ENCODE measurements at places on chromosomes 13 and 19. TPM values are rescaled to one million over a fixed set of nuclear protein-coding genes. Genes with fewer than 3 reads are reported as not detected.

The ZNF541 gene
- total RNA-seq, result 0.05 TPM

The S1PR5 gene
- total RNA-seq, result not detected

The CEBPA gene
- 2.1 TPM for total RNA-seq

The SSC5D gene
- 0.24 TPM for total RNA-seq

The CD79A gene
- 2.9 TPM for total RNA-seq

The RFPL4A gene
- not detected for total RNA-seq

The SBK3 gene
- total RNA-seq, result not detected

The NLRP4 gene
- not detected for total RNA-seq

The IRS2 gene
- total RNA-seq, result 3.9 TPM

GRCh38 chr19:34179066-34179465, 6.8 kb downstream of the LSM14A start:
- no peak for DNase-seq

DNA sequence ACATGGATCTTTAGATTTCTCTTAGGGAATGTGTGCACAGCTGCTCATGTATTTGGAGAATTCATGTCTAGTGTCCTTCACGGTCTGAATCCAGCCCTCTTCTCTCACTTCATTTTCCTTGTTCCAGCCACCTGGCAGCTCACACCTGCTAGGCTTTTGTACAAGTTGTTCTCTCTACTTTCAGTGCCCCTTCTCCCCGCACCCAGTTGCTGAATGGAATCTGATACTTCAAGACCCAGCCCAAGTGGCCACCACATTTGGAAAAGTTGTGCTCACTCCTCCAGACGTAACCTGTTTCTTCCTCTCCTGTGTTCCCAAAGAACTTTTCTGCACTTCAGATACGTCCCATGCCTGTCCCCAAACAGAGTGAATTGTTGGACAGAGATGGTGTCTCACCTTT, 235.6 kb downstream of the SHISA2 start:
- no peak for DNase-seq

- no peak for DNase-seq
Observed at GRCh38 chr19:2500156-2500555, 24.2 kb downstream of the GADD45B start.

- DNase-seq, result no peak
Observed at GRCh38 chr13:46685006-46685730, 111.8 kb downstream of the ESD start.

DNA sequence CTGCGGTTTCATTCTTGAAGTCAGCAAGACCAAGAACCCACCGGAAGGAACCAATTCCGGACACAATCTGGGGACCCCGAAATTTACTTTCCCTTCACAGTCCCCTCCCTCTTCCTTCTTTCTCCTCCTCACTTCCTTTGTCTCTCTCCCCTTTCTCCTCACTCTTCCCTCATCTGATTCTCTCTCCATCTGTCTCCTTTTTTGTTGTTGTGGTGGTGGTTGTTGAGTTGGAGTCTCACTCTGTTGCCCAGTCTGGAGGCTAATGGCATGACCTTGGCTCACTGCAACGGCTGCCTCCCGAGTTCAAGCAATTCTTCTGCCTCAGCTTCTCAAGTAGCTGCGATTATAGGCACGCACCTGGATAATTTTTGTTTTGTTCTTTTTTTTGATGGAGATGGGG, 32.7 kb upstream of the OR1M1 start:
- no peak for DNase-seq

DNA sequence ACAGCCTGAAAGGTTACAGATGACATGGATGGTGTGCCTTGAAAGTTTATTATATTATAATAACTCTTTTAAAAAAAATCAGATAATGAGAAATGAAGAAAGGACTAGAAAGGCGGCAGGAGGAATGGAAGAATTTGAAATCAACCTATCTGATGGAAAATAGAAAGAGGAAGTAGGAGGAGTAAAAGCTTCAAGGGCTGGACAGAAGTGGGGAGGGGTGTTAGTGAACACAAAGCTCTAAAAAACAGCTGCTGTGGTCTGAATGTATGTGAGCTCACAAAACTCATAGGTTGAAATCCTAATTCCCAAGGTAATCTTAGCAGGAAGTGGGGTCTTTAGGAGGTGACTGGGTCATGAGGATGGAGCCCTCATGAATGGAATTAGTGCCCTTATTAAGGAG, 19.5 kb downstream of the CCDC70 start:
- no peak for DNase-seq

- no peak for DNase-seq
Observed at GRCh38 chr13:34522808-34523207, 419.3 kb upstream of the NBEA start.

DNA sequence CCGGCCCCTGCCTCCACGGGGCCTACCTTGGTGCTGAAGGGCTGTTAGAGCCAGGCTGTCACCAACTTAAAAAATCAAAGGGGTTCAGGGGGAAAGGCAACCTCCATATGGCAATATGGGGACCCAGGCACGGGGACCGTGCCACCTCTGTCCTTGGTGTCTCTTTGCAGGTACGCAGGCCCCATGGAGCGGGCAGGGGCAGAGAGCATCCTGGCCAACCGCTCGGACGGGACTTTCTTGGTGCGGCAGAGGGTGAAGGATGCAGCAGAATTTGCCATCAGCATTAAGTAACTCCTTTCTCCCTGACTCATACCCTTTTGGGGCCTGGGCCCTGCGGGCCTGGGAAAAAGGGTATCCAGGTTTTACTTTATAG, 39.6 kb upstream of the ADGRE1 start:
- no peak for DNase-seq

DNA sequence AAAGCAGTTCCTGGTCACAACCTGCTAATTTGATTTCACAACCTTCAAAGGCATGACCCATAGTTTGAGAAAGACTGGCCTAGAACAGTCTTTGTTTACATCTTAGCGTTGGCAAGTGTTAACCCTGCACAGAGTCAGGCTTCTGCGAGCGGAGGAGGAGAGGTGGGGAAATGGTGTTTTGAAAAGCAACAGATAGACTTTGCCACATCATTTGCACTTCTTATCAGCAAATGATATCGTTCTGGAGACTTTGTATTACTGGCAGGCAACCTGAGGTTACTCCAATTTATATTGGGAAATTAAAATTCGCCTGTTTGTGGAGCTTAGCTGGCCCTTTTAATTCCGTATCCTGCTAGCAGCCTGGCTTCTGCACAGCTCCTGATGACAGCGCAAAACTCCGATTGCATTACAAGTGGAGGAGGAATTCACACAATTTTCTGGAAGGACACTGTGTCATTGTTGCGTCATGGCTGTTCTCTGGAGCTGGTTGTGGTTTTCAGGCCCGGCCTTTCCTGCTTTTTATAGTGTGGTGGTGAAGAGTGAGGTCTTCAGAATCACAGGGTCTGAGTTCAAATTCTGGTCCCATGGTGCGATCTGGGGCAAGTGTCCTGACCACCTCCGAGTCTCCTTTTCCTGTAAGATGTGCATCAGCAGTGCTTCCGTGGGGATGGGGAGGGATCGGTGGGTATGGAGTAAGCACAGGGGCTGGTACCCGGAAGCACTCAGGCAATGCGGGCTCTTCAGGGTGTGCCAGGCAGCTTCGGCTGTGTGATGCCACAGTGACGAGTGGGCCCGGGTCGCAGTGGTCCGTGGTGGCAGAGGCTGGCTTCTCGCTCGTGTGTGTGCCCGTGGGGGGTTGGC, 49.1 kb upstream of the EHD2 start:
- no peak for DNase-seq

DNA sequence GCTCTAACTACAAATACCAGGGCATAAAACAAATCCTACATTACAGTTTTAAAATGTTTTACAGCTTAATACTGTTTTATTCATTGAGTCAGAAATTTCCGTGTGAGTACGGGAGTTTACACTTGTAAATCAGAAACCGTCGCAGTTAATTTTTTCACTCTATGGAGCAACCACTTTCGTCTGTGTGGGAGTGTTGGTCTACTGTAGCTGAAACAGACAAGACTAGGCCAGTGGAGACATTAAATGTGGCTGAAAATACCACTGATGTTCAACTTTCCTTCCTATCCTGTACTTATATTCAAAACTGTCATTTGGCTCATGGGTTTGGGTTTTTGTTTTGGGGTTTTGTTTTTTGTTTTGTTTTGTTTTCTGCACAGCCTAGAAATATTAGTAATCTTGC, 268.7 kb downstream of the DCT start:
- no peak for DNase-seq

DNA sequence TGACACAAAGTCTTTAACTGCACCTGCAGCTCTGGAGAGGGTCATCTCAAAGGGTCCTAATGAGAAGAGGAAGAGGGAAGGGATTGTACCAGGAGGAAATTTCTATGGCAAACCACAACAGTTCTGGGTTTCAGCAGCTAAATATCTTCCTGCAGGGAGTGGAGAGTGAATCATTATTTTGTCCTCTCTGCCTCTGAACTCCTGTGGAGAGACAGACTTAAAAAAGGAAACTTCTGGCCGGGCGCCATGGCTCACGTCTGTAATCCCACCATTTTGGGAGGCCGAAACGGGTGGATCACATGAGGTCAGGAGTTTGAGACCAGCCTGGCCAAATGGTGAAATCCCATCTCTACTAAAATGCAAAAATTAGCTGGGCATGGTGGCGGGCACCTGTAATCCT, 16.9 kb upstream of the C1QTNF9 start:
- DNase-seq, result no peak

GRCh38 chr13:24763596-24764275, at the start of gene RNF17:
Gene RNF17, plus strand, starts transcription at chr13:24764169. Its CDS starts 35 bp downstream, at chr13:24764204.
- no peak for DNase-seq

DNA sequence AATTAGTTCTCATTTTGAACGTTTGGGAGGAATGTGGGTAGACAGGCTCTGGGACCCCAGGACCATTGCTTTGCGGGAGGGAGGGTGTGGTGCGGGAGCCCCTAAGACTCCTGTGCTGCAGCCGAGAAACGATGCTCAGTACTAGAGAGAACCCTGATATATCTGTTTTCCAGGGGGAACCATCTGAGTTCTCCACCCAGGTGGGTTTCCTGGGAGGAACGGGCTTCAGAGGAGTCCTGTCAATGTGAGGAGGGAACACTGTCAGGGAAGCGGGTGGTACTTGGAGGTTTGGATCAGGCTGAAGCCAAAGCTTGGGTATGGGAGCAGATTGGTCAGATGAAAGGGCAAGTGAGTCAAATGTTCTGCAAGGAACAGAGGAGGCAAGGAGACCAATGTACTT, 358.0 kb downstream of the FGF9 start:
- DNase-seq, result no peak

- no peak for DNase-seq
Observed at GRCh38 chr13:80599765-80600164, 258.8 kb upstream of the SPRY2 start.

DNA sequence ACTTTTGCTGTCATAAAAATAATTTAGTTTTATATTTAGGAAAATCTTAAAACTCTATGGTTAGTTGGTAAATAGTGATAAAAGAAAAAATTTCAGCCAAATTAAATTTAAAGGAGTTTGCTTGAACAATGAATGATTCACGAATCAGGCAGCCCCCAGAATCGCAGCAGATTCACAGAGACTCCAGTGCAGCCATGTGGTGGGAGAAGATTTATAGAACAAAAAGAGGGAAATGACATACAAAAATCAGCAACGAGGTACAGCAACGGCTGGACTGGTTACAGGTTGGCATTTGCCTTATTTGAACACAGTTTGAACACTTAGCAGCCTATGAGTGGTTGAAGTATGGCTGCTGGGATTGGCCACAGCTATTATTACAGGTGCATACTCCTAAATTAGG, 96.4 kb upstream of the MYCBP2 start:
- no peak for DNase-seq

GRCh38 chr13:57264965-57265364, 98.0 kb downstream of the PRR20E start:
- no peak for DNase-seq

DNA sequence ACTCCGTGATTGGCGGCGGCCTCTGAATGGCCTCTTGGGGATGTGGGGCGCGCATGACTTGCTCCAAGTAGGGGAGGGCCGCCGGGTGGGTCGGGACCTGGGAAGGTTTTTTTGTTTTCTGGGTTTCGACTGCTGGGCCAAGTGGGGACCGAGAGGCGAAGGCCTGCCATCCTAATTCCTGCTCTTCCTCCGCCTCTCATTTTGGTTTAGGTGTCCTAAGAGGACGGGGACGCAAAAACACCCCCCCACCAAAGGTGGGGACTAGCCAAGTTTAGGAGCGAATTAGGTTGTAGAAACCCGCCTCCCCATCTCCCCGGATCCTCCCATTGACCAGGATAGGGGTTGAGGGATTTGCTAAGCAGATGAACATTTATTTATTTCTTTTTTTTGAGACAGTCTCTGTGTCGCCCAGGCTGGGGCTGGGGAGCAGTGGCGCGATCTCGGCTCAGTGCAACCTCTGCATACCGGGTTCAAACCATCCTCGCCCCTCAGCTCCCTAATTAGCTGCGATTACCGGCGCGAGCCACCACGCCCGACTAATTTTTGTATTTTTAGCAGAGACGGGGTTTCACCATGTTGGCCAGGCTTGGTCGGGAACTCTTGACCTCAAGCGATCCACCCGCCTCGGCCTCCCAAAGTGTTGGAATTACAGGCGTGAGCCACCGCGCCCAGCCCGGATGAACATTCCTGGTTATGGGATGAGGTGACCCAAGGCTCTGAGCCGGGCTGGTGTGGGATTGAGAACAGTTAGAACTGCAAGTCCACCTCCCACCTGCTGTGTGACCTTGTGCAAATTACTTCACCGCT, 838 bp downstream of the PPP2R1A start:
- no peak for DNase-seq

DNA sequence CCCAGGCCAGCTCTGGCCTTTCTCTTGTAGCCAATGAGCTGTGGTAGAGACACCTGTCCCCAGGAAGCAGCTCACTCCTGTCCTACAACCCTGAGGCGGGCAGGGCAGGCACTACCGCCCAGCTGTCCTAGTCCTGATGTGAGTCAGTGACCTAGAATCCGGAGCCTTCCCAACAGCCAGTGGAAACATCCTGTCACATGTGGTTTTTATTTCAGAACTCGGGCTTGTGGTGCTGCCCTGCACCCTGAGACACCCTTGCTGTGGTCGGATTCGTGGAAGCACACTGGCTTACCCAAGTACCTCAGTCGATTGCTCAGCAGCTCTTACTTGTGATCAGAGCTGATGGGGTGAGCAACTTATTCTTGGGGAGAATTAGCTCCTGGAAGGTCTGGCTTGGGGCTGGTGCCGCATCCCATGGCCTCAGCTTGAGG, 83.6 kb upstream of the ARHGEF7 start:
- no peak for DNase-seq

DNA sequence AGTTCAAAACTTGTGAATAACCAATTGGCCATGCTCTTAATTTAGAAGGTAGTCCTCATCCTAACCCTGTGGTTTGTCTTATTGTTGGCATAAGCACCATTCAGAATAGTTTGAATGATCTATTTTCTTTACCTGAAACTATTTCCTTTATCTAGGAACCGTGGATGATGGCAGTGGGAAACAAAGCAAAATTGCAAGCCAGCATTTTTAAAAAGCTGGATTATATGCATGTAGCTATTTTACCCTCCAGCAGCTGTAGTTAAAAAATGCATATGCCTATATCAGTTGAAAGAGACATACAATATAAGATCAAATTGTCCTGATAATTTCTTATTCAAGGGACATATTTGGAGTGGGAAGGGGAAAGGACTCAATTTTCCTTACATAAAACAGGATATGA, 19.3 kb downstream of the ZNF613 start:
- no peak for DNase-seq

All from activated T-helper 1 cell treated with anti-CD3 and anti-CD28 coated beads, Interleukin-12 subunit alpha, Interleukin-12 subunit beta, Interleukin-2, Interleukin-4 antibody, amounts not matched to agents 30 ng/mL and 10 ng/mL and 1 ng/mL, durations not matched to agents 14 hours and 24 hours and 36 hours (primary cell).